Pancreas (tissue), 10 donors: ENCODE measurements at places on chromosomes 5 and 9.

- no peaks in the 10 kb centered on the region for H3K4me1 ChIP-seq
- no peak overlapping the region for H3K4me3 ChIP-seq
- no peaks in the 10 kb centered on the region for H3K27me3 ChIP-seq
- H3K36me3 ChIP-seq: no peaks in the 10 kb centered on the region
- H3K27ac ChIP-seq: no peak overlapping the region
These were observed 98.4 kb downstream of the FBXO38 start for GRCh38 chr5:148482196-148482595.

- H3K4me1 ChIP-seq: no peaks in the 10 kb centered on the region
- DNase-seq: no peak
- H3K27me3 ChIP-seq: no peaks in the 10 kb centered on the region
- H3K4me3 ChIP-seq: no peak overlapping the region
- H3K36me3 ChIP-seq: no peaks in the 10 kb centered on the region
- H3K27ac ChIP-seq: no peak overlapping the region
These were observed 86.5 kb upstream of the LMX1B start for GRCh38 chr9:126527109-126527825.

GRCh38 chr9:113446323-113446740 is 17.2 kb upstream of the RGS3 start:
- no peak for DNase-seq
- no peak overlapping the region for H3K4me3 ChIP-seq
- H3K27me3 ChIP-seq: no peaks in the 10 kb centered on the region
- no peaks in the 10 kb centered on the region for H3K4me1 ChIP-seq
- H3K27ac ChIP-seq: no peak overlapping the region
- H3K36me3 ChIP-seq: no peaks in the 10 kb centered on the region

DNA sequence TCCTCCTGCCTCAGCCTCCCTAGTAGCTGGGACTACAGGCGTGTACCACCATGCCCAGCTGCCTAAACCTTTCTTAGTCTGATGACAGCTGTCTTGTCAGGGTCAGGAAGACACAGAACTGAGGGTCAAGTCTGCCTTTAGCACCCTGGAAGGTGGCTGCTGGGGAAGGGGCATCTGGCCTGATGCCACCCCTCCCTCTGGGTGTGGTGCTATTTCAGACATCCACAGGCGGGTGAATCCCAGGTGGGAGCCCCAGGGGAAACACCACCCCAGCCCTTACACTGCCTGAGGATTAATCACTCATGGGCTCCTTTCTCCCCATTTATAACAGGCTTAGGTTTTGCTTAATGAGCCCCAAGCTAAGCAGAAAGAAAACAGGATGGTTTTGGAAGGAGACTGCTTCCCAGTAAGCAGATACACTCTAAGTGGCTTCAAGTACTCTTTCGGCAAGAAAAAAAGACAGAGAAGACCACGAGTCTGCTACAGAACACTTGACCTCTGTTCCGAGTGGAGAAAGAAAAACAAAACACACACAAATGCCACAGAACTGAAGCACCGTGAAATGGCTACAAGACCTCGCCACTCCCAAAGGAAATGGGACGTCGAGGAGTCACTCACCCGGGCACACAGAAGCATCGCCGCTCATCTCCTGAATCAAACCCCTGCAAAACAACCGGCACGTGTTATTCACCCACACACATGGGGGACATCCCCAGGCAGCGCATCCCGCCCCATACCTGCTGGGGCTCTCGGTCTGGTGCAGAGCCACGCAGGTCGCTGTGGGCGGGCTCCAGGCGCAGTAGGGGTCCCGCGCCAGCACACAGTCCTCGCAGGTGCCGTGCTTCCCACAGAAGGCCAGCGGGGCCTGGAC is 62.4 kb downstream of the SECISBP2 start:
- H3K4me1 ChIP-seq: no peaks in the 10 kb centered on the region
- no peak overlapping the region for H3K4me3 ChIP-seq
- H3K27me3 ChIP-seq: no peaks in the 10 kb centered on the region
- no peaks in the 10 kb centered on the region for H3K36me3 ChIP-seq

DNA sequence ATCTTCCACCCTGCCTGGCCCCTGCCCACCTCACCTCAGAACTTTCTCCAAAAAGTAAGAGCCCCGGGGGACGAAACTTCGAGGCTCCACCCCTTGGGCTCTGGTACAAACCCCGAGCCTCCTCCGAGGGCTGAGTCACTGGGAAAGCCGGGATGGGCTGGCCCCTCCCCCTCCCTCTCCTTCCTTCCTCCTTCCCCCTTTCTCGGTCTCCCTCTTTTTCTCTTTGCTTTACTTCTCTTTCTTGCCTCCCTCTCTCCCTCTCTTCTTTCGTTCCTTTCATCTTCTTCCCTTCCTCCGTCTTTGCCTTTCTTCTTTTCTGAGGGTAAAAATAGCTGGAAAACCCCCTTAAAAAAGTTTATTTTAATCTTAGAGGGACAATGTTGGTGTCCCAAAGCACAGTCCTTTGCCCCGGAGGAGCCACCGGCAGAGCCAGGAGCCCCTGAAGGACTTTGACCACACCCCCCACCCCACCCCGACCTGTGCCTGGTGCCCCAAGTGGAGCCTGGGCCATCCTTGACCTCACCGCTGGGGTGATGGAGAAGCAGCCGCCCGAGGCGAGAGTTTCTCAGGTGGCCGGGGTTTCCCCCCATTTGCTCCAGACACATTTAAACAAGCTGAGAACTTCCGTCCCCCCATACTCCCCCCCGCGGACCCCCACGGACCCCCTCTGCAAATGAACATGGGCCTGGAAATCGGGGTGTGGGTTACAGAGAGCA is 5.7 kb upstream of the NOTCH1 start:
- peaks cover 29% of the 10 kb centered on the region for H3K4me1 ChIP-seq
- peak overlapping the region; percentile 8 for H3K27ac ChIP-seq
- DNase-seq: no peak
- no peaks in the 10 kb centered on the region for H3K36me3 ChIP-seq

- H3K4me3 ChIP-seq: no peak overlapping the region
- no peak overlapping the region for H3K27ac ChIP-seq
- peaks cover 33% of the 10 kb centered on the region for H3K4me1 ChIP-seq
- H3K27me3 ChIP-seq: no peaks in the 10 kb centered on the region
- no peaks in the 10 kb centered on the region for H3K36me3 ChIP-seq
These were observed 15.1 kb downstream of the SLC22A5 start for GRCh38 chr5:132384506-132385050.

- DNase-seq: no peak
- no peaks in the 10 kb centered on the region for H3K27me3 ChIP-seq
- no peak overlapping the region for H3K27ac ChIP-seq
- no peaks in the 10 kb centered on the region for H3K36me3 ChIP-seq
- no peak overlapping the region for H3K4me3 ChIP-seq
- H3K4me1 ChIP-seq: no peaks in the 10 kb centered on the region
These were observed 15.5 kb upstream of the BNC2 start for GRCh38 chr9:16885931-16886330.

DNA sequence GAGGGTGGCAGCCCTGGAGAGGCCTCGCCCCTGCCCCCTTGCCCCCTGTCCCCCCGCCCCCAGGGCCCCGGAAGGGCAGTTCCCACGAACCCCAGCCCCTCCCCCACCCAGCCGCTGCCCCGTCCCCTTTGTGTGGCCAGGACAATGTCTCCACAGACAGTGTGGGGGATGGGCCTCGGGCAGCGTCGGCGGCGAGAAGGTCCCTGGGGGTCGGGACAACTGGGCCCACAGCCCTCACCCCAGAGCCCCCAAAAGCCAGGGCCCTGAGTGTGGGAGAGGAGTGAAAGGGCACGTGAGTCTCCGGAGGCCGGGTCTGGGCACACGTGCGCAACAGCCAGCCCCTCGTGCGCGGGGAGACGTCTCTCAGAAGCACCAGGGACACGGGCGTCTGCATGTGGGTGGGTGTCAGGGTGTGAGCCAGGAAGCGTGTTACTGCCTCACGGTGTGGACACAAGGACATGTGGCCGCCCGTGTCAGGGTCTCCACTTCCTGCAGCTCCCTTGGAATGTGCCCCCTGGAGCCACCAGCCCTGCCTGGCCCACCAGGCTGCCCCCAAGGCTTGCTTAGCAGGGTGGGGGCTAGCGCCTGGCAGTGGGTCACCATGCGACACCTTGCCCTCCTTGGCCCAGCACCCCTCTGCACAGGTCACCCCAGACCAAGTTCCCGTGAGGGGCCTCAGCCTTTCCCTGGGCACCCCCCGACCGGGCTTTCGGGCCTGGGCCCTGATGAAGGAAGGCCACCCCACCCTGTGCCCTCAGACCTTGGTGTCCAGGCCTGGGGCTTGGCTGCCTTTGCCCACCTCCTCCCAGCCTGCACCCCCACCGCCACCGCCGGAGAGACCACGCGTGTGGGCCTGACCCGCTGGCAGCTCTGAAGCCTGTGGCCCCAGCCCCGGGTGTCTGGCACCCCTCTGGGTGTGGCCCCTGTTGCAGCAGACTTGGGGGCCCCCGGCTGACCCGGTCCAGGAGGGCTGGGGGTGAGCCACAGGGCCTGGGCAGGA is 12.8 kb upstream of the NRARP start:
- peaks cover 38% of the 10 kb centered on the region for H3K4me1 ChIP-seq
- H3K27ac ChIP-seq: peak overlapping the region; percentile 11
- H3K4me3 ChIP-seq: no peak overlapping the region
- no peaks in the 10 kb centered on the region for H3K27me3 ChIP-seq

GRCh38 chr9:133935328-133936005 is 56.7 kb downstream of the VAV2 start:
- H3K4me1 ChIP-seq: peaks cover 26% of the 10 kb centered on the region
- H3K4me3 ChIP-seq: no peak overlapping the region
- H3K36me3 ChIP-seq: no peaks in the 10 kb centered on the region
- H3K27ac ChIP-seq: peak overlapping the region; percentile 86
- DNase-seq: peak; percentile 80

DNA sequence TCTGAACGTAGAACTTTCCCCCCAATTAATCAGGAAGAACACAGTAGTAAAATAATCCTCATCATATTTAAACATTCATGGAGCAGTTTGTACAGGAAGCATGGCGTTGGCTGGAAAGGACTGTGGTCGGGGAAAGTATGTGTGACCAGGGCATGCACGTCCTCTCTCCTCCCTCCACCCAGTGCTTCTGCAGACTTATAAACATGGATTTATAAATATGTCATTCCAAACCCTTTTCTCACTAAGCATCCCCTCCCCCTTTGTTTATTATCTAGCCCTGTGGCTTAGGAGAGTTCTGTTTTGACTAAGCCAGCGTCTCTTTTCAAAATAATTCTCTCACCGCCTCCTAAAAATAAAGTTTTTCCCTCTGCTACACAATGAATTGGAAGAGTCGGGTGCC is 70.4 kb upstream of the DAP start:
- H3K4me3 ChIP-seq: no peak overlapping the region
- H3K4me1 ChIP-seq: no peaks in the 10 kb centered on the region
- DNase-seq: no peak
- no peaks in the 10 kb centered on the region for H3K27me3 ChIP-seq

- no peak for DNase-seq
- H3K4me3 ChIP-seq: no peak overlapping the region
- H3K27ac ChIP-seq: no peak overlapping the region
- H3K36me3 ChIP-seq: no peaks in the 10 kb centered on the region
- H3K4me1 ChIP-seq: no peaks in the 10 kb centered on the region
These were observed 103.7 kb upstream of the TARS1 start for GRCh38 chr5:33336891-33337636.

DNA sequence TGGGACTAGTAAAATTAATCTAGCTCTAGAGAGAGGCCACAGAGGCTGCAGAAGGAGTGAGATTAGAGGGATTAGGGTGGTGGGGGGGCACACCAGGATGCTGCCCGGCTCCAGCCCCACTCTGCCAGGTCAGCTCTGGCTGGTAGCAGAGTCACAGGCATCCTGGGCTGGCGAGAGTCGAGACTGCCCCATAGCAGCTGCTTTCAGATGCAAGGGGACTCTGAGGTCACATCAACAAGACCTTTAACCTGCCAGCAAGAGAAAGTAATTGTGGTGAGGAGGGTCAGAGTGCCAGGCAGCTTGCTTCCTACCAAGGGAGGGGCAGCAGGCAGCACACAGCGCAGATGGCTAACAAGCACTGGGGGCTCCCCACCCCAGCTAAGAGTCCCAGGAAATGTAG is 7.5 kb downstream of the EPB41L4B start:
- no peaks in the 10 kb centered on the region for H3K27me3 ChIP-seq
- peaks cover 54% of the 10 kb centered on the region for H3K4me1 ChIP-seq
- no peak overlapping the region for H3K4me3 ChIP-seq
- H3K27ac ChIP-seq: peak overlapping the region; percentile 46
- no peaks in the 10 kb centered on the region for H3K36me3 ChIP-seq
- DNase-seq: no peak

GRCh38 chr5:43037636-43038495 is 2.3 kb downstream of the ANXA2R start:
- no peaks in the 10 kb centered on the region for H3K27me3 ChIP-seq
- H3K4me3 ChIP-seq: peak overlapping the region; percentile 30
- H3K27ac ChIP-seq: peak overlapping the region; percentile 5
- no peaks in the 10 kb centered on the region for H3K4me1 ChIP-seq

DNA sequence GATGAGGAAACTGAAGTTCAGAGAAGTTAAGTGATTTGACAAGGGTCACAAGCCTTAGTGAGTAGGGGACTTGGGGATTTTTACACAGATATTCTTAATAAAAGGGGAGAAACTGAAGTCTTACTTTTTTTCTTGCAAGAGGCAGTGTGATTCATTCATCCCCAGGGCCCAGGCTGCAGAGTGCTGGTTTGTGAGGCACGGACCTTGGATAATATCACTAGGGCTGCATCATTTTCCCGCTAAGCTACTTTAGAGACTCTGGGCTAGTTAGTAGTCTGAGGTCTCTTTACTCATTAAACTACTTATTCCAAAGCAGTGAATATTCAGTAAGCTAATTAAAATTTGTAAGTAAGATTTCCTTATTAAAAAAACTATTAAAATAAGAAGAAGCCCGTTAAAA is 195.0 kb downstream of the PBX3 start:
- no peaks in the 10 kb centered on the region for H3K27me3 ChIP-seq
- no peaks in the 10 kb centered on the region for H3K36me3 ChIP-seq
- H3K4me1 ChIP-seq: no peaks in the 10 kb centered on the region

- H3K36me3 ChIP-seq: no peaks in the 10 kb centered on the region
- no peaks in the 10 kb centered on the region for H3K4me1 ChIP-seq
- DNase-seq: no peak
- no peak overlapping the region for H3K4me3 ChIP-seq
- H3K27ac ChIP-seq: no peak overlapping the region
These were observed 43.5 kb upstream of the CAVIN4 start for GRCh38 chr9:100534401-100534800.

DNA sequence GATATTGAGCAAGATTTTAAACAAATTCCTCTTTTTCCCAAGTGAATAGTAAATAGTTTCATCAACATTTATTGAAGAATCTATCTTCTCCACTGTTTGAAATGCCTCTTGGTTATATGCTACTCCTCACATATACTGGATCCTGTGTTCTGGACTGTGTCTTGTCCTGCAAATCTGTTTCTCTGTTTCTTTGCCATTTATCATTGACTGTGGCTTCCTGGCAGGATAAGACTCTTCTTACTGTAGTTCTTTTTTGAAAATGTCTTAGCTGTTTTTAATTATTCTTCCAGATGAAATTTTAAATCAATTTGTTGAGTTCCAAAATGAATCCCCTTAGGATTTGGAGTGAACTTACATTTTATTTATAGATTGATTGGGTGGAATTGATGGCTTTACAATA is 27.8 kb downstream of the RALGPS1 start:
- DNase-seq: no peak
- H3K27ac ChIP-seq: no peak overlapping the region
- no peaks in the 10 kb centered on the region for H3K36me3 ChIP-seq
- no peaks in the 10 kb centered on the region for H3K4me1 ChIP-seq
- H3K4me3 ChIP-seq: no peak overlapping the region
- H3K27me3 ChIP-seq: no peaks in the 10 kb centered on the region
